ENCODE measurements at places on chromosomes 12 and 14.

- DNase-seq, result peak; percentile 93
Observed at GRCh38 chr14:50532502-50533240, at the start of gene MAP4K5. TSS of gene MAP4K5 (minus strand) at chr14:50532569. CDS start at chr14:50532049, 520 bp downstream.

- DNase-seq, result no peak
Observed at GRCh38 chr14:61160798-61161197, 120.3 kb downstream of the TMEM30B start.

GRCh38 chr12:109777544-109777943 lies 55.7 kb downstream of the TRPV4 start:
- peak; percentile 13 for DNase-seq

GRCh38 chr12:122421187-122421820 lies 1.2 kb downstream of the CLIP1 start:
- peak; percentile 61 for DNase-seq

DNA sequence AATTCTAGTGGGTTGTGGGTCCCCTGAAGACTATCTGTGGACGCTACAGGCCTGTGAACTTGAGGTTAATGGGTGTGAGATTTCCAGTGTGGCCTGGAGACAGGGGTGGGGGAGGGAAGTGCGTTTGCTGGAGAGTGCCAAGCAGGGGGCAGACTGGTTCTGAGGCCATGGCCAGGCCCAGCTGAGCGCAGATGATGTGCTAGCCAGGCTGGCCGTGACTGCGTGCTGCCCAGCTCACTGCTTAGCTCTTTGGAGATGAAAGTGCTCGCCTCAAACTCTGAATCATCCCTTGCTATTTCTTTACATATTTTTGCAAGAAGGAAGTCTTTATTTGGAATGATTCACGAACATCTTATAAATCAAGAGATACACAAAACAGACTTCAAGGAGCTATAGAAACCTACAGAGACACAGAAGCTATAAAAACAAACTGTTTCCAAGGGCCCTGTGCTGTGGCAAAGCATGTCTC lies 75.2 kb upstream of the PLEKHG3 start:
- DNase-seq, result peak; percentile 71

GRCh38 chr12:68976395-68976841 lies 43.4 kb upstream of the CPM start:
- no peak for DNase-seq

DNA sequence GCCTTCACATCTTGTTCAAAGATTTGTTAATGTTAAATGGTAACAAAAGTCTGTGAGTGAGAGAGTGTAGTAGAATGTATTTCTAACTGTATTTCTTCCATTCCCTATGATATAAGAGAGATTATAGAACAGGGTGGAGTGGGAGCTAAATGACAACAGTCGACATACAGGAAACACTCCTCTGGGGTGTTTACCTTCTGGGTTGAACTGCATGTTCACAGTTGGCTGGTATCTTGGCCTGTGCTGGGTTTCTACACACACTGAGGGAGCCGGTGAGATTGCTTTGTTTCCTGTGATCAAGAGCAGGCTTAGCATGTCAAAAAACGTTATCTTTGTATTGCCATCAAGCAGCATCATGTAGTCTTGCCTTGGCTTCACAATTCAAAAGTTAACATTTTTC lies 274.3 kb upstream of the FAR2 start:
- no peak for DNase-seq

DNA sequence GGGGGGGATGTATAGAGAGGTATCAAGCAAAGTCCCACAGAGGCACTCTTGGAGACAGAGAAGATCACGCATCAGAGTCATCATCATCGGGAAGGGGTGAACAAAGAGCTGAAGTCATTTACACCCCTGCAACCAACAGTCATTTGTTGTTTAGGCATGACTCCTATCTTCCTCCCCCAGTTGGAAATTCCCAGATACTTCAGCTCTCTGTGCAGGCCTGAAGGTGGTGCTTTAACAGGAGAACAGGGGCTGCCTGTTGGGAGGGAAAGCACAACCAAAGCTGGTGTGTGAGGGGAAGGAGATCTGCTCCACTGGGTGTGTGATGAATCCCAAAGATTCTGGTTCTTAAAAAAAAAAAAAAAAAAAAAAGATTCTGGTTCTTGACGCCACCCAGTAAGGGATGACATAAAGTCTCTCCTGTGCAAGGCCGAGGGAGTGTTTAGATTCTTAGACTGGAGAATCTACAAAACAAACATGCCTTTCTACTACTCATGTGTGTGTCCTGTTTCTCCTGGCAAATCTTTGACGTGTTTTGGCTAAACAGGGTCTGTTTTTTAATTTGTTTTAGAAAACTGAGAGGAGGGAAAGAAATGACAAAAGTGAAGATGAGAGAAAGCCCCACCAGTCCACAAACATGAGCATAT lies 121.0 kb upstream of the ARHGAP5 start:
- DNase-seq, result no peak
